WTC11 (cell line): ENCODE measurements at places on chromosomes 12 and 14. TPM values are rescaled to one million over a fixed set of nuclear protein-coding genes. Genes with fewer than 3 reads are reported as not detected.

- DNase-seq: no peak
These were observed 146.5 kb upstream of the MYL2 start for GRCh38 chr12:111066744-111067437.

DNA sequence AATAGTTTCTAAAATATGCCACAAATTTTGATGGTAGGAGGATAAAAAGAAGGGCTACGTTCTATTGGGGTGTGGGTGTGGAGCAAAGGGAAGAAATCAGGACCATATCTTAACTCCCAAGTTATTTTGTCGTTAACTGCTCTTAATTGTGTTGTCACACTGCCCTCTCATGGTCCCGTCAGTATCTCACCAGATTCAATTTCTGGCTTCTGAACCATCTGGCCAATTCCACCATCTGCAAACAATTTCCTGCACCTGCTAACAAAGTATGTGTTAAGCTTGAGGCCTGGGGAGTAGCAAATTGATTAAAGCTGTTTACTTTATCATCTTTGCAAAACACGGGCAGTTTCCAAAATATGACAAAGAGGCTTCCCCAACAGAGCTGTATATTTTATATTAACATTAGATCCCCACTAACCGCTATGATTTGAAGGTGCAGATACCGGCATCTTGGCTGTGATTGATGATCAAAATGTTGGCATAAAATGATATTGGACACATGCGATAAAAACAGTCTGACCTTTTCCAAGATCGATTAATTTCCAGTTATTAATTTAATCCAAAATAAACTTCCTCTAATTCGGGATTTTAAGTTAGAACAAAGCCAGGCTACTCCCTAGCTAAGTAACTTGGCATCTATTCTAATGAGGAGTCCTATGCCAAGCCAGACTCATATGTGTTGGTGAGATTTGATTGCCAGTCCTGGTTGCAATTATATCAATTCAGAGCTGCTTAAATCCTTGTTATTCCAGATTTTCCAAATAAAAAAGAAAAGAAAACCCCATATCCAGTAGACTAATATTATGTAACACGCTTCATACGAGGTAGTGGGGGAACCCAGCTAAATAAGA is 6.9 kb upstream of the DNM1L start:
- DNase-seq: no peak

Gene HELB
- total RNA-seq: 9.7 to 12.5 TPM (median 10.2 TPM) in 3 replicates

- DNase-seq: no peak
These were observed 141.8 kb upstream of the DYRK2 start for GRCh38 chr12:67506739-67507138.
